ENCODE measurements at places on chromosomes 7 and 10.
A peak's percentile ranks its signal among the peaks of the same experiment; 100 is the strongest.

- no peak for DNase-seq
Observed at GRCh38 chr10:110916554-110917346, 2.2 kb downstream of the BBIP1 start.

DNA sequence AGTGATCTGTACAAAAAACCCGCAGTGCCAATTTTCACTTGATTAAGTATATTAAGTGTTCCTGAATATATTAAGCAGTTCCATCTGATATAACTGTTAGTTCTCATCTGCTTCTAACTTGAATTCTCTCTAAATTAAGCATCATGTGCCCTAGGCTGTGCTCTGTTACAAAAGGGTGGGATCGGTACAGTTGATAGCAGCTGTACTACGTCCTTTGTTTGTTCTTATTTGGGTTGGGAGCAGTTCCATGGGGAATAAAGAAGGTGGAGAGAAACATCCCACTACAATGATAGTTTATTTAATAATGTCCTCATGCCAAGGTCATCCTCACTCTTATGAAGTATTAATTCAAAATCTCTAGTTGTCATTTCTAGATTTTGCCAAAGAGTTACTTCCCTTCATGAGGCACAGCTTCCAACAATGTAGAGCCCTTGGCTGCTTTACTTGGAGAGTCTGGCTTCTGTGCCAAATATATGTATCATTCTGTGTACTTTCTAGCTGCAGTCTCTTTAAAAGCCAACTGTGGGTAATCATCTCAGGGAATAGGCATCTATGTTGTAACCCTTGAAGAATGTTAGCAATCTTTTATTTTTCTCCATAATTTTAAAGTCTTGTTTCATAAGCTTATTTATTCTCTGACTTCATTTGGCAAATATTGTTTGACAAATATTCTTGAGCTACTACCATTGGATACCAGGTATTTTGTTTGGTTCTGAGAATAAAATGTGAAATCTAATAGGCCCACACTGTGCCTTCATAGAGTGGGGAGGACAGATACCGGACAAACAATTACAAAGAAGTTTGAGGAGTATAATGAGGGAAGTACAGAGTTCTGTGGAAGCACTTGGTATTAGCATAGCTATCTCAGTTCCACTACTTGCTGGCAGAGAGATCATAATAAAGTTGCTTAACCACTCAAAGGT is 22.4 kb upstream of the AHR start:
- no peak for DNase-seq

- DNase-seq = no peak
Observed at GRCh38 chr7:36048902-36049240, 104.2 kb upstream of the EEPD1 start.

DNA sequence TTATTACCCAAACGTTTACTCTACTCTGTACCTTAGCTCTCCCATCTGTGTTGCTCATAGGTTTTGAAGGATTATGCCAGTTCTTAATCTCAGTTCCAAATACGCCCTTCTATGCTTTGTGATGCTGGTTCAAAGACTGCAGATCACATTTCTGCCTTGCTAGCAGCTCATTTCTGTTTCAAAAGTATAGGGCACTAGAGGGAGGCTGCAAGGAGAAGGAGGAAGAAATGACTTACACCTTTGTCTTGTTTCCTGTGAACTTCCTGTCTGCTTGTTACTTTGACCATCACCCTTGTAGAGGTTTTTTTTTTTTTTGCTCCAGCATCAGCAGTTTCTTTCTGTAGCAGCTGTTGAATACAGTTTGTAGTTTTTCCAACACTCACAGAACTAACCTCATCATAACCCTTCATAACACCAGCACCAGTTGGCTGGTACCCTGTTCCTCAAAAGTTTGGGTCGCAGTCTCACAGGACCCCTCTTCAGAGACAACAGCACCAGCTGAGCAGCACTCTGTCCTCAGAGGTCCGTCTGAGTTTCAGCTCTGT is 16.5 kb downstream of the SLK start:
- no peak for DNase-seq

- DNase-seq = no peak
Observed at GRCh38 chr10:56028298-56029132, 332.5 kb downstream of the ZWINT start.

GRCh38 chr7:137930581-137930980 is 71.3 kb downstream of the CREB3L2 start:
- no peak for DNase-seq

DNA sequence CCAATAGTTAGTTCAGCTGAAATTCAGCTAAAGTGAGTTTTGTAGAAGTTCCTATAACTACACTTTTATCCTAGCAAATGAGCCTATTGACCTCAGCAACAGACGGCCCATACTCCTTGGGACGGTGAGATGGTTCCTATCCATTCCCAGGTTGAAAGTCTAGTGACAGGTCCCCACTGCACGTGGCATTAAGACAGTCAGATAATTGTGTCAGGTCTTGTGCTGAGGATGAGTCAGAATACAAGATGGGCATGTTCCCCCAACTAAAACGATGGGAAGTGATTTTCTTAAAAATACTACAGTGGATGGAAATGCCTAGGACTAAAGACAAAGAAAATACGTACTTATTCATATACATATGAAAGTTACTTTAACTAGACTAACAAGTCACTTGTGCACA is 2.1 kb downstream of the CAV1 start:
- no peak for DNase-seq

- DNase-seq = no peak
Observed at GRCh38 chr7:69953136-69954067, 355.1 kb downstream of the AUTS2 start.

DNA sequence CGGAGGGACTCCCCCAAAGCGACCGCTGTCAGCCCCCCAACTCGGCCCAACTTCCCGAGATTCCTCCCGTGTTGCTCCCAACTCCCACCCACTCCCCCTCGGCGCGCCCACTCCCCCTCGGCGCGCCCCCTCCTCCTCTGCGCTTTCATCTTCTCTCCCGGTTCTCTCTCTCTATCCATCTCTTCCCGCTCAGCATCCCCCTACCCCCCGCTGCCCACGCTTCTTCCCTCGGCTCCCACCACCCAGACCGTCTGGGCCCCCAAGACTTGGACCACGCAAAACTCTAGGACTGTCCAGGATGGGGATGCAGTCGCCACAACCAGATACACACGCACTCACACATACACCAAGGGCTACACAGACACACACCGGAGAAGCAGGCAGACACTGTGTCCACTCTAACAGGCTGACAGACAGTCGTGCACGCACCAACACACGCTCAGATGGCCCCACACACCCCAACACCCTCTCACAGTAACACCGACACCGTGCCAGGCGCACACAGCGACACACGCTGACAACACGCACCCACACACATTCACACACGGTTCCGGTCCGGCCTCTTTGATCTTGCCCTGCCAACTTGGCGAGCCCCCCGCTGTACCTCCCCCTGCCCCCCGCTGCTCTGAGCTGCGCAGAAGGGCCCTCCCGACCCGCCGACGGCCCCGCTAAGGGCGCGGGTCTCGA is 1.1 kb downstream of the GRID1 start:
- DNase-seq = no peak

DNA sequence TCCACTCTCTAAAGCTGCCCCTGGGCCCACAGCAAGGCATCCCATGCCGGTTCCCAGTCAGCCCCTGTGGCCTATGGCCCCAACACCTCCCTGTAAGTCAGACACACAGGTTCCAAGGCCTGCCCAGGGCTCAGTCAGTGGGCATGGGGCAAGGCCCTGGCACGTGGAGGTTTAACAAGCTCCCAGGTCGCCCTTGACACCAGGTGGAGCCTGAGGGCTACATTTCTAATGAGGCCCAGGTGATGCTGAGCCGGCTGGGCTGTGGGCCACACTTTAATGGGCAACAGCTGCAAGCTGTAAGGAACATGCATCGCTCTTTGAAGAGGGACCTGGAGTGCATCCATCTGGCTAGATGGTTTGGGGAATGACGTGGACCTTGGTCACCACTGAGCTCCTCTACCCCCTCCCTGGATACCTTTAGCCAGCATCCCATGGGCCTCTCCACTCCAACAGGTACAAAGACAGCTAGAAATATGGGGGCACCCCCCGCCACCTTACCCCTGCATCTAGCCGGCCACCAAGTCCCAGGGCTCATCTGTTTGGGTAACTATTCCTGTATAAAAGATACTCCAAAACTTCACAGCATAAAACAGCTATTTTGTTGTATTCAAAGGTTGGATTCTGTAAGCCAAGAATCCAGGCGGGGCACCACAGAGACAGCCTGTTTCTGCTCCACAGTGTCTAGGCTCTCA is 122.5 kb downstream of the OAT start:
- DNase-seq = no peak

DNA sequence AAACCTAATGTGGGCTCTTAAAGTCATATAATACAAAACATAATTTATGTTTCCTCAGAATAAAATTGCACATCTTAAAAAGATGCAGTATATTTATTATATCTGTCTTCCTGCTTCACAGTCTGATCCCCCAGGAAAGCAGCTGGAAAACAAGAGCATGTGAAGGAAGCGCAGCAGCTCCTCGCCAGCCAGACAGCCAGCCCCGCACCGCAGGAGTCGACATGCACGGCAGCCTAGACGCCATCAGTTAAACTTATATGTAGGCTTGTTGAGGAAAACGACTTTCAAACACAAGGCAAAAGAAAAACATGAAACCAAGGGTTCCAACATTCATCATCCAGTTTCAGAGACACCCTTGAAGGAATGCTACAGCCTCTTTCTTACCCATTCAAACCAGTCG is 59.0 kb downstream of the PAXIP1 start:
- DNase-seq = no peak

- DNase-seq = no peak
Observed at GRCh38 chr7:138032770-138033169, 30.9 kb upstream of the CREB3L2 start.

- peak; percentile 2 for DNase-seq
Observed at GRCh38 chr10:16891375-16892313, 74.4 kb upstream of the RSU1 start.
